ENCODE measurements at places on chromosomes 16 and 17.

DNA sequence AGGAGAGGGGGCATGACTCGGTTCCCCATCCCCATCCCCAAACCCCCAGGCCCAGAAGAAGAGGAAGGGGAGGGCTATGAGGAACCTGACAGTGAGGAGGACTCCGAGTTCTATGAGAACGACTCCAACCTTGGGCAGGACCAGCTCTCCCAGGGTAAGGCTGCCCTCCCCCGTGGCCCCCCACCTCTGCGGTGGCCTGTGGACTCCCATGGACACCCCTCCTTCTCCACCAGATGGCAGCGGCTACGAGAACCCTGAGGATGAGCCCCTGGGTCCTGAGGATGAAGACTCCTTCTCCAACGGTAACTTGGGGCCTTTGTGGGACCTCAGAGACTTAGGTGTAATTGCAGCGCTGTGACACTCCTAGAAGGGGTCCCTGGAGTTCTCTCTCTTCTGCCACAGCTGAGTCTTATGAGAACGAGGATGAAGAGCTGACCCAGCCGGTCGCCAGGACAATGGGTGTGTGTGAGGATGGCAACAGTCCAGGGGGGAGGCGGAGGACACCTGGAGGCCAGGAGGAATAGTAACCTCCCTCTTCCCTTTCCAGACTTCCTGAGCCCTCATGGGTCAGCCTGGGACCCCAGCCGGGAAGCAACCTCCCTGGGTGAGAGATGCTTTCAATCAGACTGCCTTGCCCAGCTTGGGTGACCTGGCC lies 5.6 kb downstream of the CD19 start:
- DNase-seq: no peak

- no peak for DNase-seq
Measured at GRCh38 chr16:60674241-60674640, 1362.0 kb downstream of the CDH8 start.

DNA sequence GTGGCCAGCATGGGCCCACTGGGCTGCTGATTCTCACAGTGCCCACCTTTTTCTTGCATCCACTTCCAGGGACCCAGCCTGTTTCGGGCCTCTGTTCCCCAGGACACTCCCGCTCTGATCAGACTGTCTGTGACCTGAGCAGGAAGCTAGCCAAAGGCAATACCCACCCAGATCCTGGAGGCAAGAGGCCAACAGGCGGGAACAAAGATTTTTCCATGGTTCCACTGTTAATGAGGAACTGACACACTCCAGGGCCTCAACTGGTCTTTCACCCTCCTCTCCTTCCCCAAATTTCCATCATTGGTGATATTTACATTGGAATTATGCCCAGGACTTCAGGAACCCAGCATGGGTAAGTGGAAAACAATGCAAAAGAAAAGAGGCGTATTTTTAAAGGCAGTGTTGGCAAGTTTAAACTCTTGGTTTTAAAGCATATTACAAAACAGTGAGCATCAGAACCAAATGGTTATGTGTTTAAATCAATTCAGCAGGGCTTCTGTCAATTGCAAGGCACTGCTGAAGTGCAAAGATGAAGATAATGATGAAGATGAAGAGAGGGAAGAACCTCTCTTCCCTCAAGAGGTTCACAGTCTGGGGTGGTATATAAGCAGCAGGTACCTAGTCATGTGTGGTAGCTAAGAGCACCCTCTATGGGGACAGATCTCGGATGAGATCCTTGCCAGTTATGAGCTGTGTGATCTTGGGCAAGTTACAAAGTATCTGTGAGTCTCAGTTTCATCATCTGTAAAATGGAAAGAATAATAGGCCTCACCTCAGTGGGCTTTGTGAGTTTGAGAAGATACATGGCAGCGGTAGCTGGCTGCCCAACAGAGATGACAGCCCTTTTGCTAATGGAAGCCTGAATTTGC lies 14.4 kb upstream of the ATP2A3 start:
- DNase-seq: no peak

GRCh38 chr17:62968445-62968923 lies 2.4 kb downstream of the TANC2 start:
- DNase-seq: peak; percentile 71

DNA sequence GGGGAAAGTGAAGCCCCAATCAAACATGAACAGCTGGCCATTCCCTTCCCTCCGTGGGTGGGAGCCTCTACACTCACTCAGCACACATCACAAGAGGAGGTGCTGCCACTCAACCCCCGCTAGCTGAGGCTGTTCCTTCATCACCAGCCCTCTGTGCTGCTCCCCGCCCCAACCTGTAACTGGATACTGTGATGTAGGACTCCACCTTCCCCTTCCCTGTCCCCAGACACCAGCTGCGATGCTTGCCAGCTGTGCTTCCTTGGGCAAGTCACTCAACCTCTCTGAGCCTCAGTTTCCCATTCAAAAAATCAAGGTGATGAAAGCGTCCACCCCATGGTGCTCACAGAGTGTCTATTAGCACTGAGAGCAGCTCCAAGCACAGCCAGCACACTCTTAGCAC lies 273.2 kb downstream of the MRTFB start:
- DNase-seq: no peak

- no peak for DNase-seq
Measured at GRCh38 chr16:89615596-89616090, 2.2 kb downstream of the DPEP1 start.

DNA sequence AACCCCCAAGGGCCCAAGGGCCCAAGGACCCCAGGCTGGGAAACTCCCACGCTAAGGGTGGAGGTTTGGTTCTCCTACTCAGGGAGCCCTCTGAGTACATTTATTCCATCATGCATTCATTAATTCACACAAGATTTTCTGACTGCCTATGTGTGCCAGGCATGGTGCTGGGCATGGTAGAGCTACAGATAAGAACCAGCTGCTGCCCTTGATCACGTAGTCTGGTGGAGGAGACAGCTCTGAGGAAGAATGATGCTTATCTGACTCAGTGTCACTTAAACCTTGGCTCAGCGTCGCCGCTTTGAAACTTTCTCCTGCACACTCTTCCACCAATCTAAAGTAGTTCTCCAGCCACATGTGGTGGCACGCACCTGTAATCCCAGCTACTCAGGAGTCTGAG lies 3.6 kb upstream of the ARL4D start:
- no peak for DNase-seq

GRCh38 chr17:4635823-4636375 lies 5.6 kb downstream of the ALOX15 start:
- no peak for DNase-seq

- DNase-seq: no peak
Measured at GRCh38 chr17:73521376-73521775, 122.9 kb downstream of the SDK2 start.

GRCh38 chr16:74094962-74095361 lies 201.7 kb upstream of the PSMD7 start:
- no peak for DNase-seq

DNA sequence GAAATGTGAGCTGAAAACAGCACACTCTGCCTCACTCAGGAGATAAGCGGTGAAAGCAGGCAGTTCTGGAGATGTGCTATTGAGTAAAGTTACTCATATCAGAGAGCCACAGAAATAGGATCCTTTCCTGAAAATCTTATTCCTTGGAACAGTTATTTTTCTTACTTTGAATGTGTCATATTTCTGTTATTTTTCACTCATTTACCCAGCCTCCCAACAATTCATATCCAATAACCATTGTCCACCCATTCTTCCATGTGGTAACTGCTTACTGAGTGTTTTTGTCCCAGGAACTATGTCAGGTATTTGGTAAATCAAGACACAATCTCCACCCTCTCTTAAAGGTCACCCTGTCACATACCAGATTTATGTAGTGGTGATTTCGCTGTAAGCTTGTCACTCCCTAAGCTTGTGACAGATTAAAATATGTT lies 144.9 kb downstream of the PARN start:
- no peak for DNase-seq

DNA sequence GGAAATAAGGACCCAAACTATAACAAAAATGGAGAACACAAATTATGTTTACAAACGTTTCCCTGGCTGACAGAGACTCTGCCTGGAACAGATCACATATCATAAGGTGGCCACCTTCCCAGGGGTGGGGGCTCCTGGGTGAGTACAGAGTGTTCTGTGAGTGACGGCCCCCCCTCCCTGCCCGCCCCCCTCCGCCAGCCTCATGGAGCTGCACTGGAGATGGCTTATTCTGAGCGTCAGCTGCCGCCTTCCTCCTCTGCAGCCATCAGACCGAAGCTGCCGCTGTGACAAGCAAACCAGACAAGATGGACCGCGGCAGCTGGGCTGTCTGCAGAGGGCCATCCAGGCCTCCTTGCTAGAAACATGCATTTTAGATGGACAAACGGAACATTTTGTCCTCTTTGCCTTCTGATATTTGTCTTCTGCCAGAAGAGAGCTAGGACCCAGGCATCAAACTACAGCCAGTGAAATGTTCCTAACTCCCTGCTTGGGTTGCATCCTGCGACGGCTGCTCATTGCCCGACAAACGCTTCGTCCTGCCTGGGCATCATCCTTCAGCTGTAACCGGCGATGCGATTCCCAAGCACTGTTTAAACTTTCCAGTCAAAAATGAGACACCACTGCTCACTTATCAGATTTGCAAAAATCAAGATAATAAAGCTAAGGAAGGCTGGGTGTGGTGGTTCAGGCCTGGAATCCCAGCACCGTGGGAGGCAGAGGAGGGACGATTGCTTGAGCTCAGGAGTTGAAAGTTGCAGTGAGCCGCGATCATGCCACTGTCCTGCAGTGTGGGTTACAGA lies 15.3 kb upstream of the RPTOR start:
- no peak for DNase-seq

- no peak for DNase-seq
Measured at GRCh38 chr17:10172241-10172741, 26.1 kb downstream of the GAS7 start.

- DNase-seq: no peak
Measured at GRCh38 chr16:78303946-78304345, 204.5 kb downstream of the WWOX start.

DNA sequence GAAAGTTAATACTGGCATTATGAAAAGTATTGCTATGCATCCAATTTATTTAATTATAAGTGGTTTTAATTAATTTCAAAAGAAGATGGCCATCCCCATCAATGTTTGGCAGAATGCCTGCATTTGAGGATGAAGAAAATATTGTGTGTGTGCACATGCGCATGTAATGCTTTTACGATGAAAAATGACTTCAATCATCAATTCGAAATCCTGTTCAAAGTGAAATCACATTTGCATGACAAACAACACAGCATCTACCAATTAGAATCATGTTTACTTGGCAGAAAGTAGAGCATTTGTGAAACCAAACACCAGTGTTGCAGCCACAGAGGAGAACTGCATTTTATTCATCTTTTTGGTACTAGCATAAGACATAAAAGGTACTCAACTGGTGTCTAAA lies 191.9 kb upstream of the PIRT start:
- no peak for DNase-seq

DNA sequence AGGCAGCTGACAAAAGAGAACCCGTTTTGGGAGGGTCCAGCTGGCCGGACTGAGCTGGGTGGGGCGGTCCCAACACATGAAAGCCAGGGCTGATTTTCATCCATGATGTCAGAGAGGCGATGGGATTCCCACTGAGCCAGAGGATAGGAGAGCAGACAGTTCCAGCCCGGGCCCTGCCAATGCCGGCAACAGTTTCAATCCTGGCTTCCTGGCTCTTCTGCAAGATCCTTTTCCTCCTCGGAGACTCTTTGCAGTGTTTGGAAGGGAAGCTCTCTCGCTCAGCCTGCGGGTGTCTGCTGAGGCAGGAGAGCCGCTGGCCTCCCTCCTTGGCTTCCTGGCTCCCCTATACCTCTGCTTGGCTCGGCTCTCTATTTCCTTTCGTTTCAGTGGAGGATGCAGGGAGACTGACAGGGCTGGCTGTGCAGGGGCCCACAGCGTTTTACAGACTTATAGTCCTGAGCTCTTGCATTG lies 145.5 kb upstream of the SOX9 start:
- DNase-seq: no peak

- DNase-seq: no peak
Measured at GRCh38 chr17:54237911-54238515, 415.3 kb downstream of the KIF2B start.

- no peak for DNase-seq
Measured at GRCh38 chr16:592518-593306, 2.8 kb downstream of the RAB40C start.

DNA sequence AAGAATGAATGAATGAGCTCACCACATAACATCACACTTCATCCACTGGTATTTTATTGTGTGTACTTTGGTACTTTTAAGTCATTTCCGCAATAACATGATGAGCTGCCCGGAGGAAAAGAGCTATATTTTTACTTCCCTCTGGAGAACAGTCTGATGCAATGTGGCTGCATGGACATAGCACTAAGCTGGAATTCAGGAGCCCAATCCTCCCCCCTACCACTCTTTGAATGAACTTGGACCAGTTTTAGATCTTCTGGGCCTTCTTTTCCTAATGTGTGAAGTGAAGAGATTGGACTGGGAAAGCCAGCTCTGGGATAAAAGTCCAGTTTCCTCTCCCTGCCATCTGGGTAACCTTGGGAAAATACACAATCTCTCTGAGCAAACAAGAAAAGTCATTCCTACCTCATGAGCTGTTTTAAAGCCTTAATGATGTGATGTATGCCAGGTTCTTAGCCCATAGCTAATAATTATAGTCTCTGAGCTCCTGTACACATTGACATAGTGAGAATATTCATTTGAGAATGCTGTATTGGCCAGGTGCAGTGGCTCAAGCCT lies 79.3 kb downstream of the ABCC12 start:
- no peak for DNase-seq

- no peak for DNase-seq
Measured at GRCh38 chr16:50666658-50667496, 14.2 kb downstream of the SNX20 start.

GRCh38 chr16:72886346-72886974 lies 161.5 kb downstream of the ZFHX3 start:
- DNase-seq: no peak

DNA sequence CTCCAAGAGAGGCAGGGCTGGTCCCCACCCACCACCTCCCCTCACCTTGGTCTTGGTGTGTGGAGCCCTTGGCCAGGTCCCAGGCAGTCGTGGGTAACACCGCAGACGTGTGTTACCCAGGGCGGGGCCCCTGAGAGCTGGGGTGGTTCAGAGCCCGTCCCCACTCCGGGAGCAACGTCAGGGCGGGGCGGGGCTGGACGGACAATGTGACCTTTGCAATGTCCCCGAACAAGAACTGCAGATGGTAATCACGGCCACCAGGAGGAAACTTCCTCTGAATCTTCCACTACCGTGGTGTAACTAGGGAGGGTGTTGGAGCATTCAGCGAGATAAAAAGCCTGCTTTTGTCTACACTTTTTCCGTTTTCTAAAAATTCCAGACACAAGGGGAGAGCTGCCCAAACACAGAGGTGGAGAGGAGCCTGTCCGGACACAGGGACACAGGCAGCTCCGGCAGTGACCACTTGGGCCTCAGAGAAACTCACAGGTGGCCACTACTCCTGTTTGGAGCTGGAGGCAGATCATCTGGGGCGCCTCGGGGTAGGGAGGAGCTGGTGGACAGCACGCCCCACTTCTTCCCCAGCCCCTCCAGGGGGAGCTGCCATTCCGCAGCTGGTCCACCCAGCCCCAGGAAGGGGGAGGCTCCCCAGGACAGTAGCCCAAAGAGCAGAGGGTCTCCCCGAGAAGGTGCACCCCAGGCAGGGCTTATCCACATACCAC lies 14.2 kb upstream of the SLC38A10 start:
- DNase-seq: no peak
